ENCODE measurements at places on chromosomes 1 and 21.

- no peak for DNase-seq
Observed at GRCh38 chr1:207813512-207813881, 61.6 kb downstream of the CD46 start.

DNA sequence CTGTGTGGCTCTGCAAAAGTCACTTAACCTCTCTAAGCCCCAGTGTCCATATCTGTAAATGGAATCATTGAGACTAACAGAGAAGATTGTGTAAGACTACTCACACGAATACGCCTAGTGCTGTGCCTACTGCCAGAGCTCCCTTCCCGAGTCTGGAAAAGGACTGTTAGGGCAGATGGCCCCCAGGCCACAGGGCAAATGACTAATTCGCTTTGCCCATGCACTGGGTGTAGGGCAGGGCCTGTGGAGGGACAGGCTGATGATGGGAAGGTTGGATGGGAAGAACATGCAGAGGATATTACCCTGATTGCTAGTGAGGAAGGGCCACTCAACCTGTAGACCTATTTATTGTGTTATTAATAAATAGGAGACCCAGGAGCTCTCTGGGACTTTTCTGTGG lies 4.2 kb upstream of the GPR61 start:
- DNase-seq = no peak

- peak; percentile 76 for DNase-seq
Observed at GRCh38 chr1:67013573-67013972, 40.4 kb downstream of the SLC35D1 start.

GRCh38 chr1:223242382-223242955 lies 99.4 kb upstream of the TLR5 start:
- DNase-seq = peak; percentile 32

- no peak for DNase-seq
Observed at GRCh38 chr1:232737917-232738316, 67.3 kb upstream of the MAP10 start.

GRCh38 chr1:190808035-190808434 lies 330.4 kb upstream of the BRINP3 start:
- no peak for DNase-seq

DNA sequence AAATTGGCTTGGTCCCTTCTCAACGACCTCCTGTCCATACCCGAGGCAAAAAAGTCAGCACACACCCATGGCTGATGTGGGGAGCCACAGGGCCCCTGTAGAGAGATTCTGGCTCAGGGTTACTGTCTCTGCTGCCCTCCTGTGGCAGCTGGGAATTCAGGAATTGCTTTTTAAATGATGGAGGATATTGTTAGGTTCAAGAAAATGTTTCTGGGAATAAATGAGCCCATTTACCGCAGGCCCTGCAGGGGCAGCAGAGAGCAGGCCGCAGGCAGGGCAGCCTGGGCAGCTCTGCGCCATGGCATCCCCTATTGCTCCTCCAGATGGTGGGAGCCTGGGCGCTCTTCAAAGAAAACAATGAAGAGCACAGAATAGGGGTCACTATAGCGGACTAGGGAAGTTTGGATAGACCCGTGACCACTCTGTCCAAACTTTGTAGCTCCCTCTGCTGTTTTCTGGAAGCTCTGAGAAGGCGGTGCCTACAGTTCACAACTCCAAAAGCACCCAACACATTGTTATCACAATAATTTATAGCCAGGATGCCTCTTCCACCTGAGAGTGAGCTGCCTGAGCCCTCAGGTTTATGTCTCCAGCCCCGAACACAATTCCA lies 201.1 kb downstream of the BACH1 start:
- DNase-seq = peak; percentile 57

DNA sequence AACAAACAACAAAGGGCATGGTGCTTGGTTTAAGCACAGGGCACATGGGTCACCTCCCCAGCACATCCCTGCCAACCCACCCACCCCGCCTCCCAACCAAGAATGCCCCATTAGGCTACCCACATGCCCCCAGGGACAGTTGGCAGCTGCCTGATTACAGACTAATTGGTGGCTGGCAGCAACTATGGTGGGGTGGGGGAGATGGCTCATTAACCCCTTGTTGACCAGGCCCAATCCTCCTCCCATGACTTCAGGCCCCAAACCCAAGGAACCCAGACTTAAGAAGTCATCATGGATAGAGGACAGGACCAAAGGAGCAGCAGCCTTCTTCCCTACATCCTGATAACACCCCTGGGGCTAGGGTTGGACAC lies 1.3 kb downstream of the RIMS3 start:
- no peak for DNase-seq

GRCh38 chr21:28200726-28201125 lies 792.0 kb downstream of the LTN1 start:
- no peak for DNase-seq

Measured in epithelial cell of esophagus (primary cell).